ENCODE measurements at places on chromosomes 12 and 14. TPM values are rescaled to one million over a fixed set of nuclear protein-coding genes. Genes with fewer than 3 reads are reported as not detected.

MDGA2 gene
- not detected for total RNA-seq

DNA sequence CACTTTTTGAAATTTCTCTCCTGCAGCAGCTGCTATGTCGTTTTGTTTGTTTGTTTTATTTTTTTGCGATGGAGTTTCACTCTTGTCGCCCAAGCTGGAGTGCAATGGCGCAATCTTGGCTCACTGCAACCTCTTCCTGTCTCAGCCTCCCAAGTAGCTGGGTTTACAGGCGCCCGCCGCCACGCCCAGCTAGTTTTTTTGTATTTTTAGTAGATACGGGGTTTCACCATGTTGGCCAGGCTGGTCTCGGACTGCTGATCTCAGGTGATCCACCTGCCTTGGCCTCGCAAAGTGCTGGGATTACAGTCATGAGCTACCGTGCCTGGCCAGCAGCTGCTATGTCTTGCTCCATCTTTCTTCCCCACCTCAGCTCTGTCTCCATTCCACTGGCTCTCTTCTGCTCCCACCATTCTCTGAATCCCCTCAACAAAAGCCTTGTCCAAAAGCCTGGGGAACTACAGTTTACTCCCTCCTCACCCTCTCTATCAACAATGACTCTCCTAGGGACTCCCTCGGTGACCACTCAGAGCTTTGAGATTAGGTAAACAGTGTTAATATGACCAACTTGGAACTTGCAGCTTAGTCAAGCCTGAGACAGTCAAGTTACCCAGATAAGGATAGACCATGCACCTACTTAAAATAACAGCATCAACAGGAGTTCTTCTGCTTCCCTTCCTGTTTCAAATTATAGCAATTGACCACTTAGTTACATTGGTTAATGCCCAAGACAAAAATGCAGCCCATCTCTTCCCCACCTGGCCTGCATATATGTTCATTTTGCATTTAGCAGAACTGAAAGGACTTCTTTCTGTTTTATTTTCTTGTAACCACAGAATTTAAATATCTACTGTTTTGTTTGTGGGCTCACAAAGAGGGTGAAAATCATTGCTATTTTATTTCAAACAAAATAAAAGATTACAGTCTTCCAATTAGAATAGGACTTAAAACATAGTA lies 189.0 kb upstream of the AMIGO2 start:
- no peak for DNase-seq

DNA sequence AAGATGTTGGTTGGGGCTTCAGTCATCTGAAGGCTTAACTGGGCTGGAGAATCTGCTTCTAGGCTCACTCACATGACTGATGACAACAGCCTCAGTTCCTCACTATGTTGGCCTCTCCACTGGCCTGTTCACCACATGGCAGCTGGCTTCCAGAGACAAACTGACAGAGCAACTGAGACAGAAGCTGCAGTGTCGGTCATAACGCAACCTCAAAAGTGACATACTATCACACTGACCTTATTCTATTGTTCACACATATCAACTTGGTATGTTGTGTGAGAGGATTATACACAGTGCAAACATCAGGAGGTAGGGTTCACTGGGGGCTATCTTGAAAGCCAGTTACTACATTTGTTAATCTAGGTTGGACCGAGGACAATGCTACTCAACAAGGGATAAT lies 92.9 kb downstream of the PAWR start:
- DNase-seq, result no peak

TSPAN11 gene
- not detected for total RNA-seq

C14orf39 gene
- not detected for total RNA-seq

Data from activated T-cell treated with anti-CD3 and anti-CD28 coated beads, Interleukin-2, amount 50 U/mL, for 4 hours (primary cell).